IPS DF 6.9 (cell line): ENCODE measurements at places on chromosomes 7 and 10.

GRCh38 chr7:99171731-99172130 lies 27.8 kb upstream of the SMURF1 start:
- no peak for DNase-seq

DNA sequence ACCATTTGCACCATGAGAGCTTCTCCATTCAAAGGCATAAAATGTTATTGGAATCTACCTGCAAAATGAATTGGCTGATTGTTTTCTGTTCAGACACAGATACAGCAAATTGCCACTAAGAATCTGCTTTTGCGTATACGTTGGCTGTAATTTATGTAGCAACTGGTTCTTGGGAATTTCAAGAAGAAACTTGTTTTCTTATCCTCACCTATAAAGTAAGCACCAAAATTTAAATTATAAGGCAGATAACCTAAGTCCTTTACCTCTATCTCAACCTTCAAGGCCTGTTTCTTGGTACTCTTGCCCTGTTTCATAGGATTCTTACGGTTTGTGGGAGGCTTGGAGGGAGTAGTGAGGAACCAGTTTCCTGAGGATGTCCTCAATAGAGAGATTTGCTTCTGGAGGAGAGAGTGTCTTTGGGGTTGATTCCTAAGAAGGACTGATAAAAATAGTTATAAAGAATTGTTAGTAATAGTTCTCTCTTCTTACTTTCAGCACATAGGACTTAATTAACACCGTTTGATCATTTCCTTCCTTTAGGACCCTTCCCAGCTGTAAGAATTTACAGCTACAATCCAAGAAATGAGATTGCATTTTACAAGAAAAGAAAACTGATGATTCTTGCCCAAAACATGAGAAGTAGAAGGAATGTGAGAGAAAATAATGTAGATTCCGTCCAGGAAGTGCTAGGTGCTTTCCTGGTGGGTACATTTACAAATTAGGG lies 2.0 kb downstream of the STAMBPL1 start:
- no peak for DNase-seq

GRCh38 chr7:6641305-6642035 lies 4.4 kb downstream of the ZNF316 start:
- DNase-seq = no peak

DNA sequence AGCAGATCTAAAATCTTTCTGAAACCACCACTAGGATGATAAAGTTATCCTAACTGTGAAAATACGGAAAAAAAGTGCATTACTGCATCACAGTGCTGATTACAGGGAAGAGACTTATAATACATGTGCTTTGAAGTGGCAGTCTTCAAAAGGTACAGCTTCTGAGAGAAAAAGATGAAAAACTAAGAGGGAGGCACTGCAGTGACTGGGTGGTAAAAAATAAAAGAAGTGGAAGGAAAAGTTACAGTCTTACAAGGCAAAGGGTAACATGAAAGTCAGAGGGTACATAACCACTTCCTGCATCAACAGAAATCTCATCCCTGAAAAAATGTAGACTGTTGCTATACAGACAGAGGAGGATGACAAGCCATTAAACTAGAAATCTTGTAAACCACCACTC lies 465.3 kb downstream of the ACTR3B start:
- DNase-seq = no peak

- DNase-seq = no peak
These were observed 492.4 kb upstream of the STEAP1 start for GRCh38 chr7:89661876-89662275.
